Sigmoid colon (tissue), 7 donors: ENCODE measurements at places on chromosomes 12 and 14. TPM values are rescaled to one million over a fixed set of nuclear protein-coding genes. Genes with fewer than 3 reads are reported as not detected.

WASHC4 gene
- 15.3 TPM for polyA plus RNA-seq

SIX6 gene
- polyA plus RNA-seq = not detected

CACNA1C gene
- polyA plus RNA-seq = 0.60 TPM

GRCh38 chr12:83665634-83666218 is 979.0 kb downstream of the TMTC2 start:
- no peak for DNase-seq

DNA sequence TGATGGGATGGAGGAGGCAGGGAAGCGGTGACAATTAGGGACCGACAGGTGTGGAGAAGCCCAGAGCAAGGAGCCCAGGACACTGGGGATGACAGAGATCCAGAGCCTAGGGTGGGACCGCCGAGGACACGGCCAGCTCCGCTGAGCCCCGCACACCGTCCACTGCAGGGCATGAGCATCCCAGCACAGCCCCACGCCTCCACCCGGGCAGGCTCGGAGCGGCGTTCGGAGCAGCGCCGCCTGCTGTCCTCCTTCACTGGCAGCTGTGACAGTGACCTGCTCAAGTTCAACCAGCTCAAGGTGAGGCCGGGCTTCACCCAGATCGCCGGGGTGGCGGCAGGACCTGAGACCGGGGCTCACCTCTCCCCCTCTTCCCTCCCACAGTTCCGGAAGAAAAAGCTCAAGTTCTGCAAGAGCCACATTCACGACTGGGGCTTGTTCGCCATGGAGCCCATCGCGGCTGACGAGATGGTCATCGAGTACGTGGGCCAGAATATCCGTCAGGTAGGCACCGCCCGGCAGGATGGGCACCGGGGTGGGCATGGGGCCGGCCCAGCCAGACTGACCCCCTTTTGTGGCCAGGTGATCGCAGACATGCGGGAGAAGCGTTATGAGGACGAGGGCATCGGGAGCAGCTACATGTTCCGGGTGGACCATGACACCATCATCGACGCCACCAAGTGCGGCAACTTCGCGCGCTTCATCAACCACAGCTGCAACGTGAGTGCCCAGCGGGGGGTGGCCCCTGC is 23.7 kb downstream of the SETD1B start:
- DNase-seq = no peak

DNA sequence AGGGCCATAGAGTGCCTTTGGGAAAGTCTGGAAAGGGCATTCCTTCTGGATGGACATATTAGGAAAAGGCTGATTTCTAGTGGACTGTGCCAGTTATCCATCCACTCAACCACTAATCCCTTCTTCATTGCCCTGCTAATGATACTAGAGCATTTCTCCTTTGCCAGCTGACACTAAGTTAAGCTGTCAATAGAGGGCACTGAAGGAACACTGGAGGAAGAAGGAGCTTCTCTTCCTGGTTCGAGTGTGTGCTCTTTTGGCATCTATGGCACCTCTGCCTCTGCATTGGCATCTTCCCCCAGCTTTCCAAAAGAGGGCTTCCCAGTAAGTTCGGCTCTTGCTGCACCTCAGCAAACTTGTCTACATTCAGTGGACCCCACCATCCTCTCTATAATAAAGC is 165.4 kb downstream of the DERA start:
- DNase-seq = no peak

- no peak for DNase-seq
Observed at GRCh38 chr12:64077922-64078321, 144.2 kb downstream of the KICS2 start.
